PC-9 (cell line): ENCODE measurements at places on chromosomes 3 and 15. TPM values are rescaled to one million over a fixed set of nuclear protein-coding genes. Genes with fewer than 3 reads are reported as not detected.

DNA sequence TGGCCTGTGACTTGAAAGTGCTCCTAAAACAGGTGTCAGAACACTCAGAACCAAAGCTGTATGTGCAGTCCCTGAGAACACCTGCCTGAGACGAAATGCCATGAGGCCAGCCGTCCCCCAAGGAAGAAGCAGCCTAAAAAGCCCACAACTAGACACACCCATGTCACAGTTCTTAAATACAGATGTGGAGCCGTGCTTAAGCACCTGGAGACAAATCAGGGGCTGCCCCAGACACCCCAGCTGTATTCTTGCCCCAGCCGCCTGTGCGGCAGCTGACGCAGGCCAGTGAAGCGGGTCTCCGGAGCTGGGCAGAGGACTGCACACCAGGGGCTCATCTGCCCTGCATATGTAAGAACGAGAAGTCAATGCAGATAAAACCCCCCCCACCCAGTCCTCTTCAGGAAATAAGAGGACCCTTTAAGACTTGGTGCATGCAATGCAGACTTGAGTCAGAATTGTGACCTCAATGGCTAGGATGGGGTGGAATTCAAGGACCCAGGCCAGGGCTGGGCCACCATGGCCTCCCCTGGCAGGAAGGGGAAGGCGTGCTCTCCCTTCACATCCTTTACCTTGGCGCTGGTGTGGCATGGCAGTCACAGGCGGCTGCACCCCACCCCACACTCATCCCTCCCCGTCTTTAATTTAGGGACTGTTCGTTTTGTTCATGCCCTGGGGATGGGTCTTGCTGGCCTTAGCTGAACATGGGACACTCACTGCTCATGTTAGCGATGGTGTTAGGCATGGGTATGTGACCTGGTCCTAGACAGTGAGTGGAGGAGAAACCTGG lies 27.7 kb upstream of the PLXNA1 start:
- no peaks in the 10 kb centered on the region for H3K36me3 ChIP-seq
- no peak overlapping the region for H3K4me3 ChIP-seq
- DNase-seq = no peak
- no peaks in the 10 kb centered on the region for H3K27me3 ChIP-seq
- peaks cover 8% of the 10 kb centered on the region for H3K4me1 ChIP-seq

GRCh38 chr3:97983933-97984491 lies 11.8 kb upstream of the RIOX2 start:
- H3K4me3 ChIP-seq = no peak overlapping the region
- H3K36me3 ChIP-seq = no peaks in the 10 kb centered on the region
- no peaks in the 10 kb centered on the region for H3K27me3 ChIP-seq
- H3K4me1 ChIP-seq = peaks cover 15% of the 10 kb centered on the region
- no peak for DNase-seq
- H3K27ac ChIP-seq = no peak overlapping the region

The PLCL2 gene
- 4.4 and 4.6 TPM in 2 replicates for total RNA-seq

The PCLAF gene
- total RNA-seq = 59.5 and 70.4 TPM in 2 replicates
